ENCODE measurements at places on chromosomes 6 and 20.

GRCh38 chr6:49888742-49889431, 22.6 kb upstream of the CRISP1 start:
- DNase-seq, result no peak

DNA sequence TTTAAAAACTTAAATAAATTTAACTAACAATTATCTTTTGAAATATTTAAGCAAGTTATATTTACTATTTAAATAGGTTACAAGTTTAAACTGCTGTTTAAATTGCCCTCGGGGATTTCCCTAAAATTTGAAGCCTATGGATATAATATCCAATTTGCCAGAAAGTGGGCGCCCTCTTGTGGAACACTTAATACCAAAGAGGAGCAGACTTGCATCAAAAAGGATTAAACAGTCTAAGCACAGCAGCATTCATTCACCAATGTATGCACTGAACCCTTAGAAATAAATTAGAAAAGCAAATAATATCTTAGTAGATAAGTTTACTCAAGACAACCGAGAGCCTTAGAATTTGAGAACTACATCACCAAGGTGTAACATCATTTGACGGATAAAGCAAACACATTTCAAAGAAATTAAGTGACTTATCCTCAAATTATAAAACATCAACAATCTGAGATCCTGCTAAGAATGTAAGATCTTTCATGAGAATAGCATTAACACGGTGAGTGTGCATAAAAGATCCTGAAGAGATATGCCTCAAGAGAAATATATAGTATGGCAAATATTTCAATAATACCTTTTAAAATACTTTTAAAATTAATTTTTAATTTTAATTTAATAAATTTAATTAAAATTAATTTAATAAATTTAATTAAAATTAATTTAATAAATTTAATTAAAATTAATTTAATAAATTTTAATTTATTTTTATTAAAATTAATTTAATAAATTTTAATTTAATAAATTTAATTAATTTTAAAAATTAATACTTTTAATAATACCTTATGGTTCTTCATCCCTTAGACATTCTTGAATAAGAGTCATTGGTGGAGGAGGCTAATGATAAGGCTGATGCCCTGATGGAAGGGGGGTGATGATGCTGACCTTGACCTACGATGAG, 11.5 kb upstream of the MEP1A start:
- DNase-seq, result no peak

GRCh38 chr6:80608881-80609280, 502.4 kb downstream of the BCKDHB start:
- DNase-seq, result no peak

- DNase-seq, result no peak
These were observed 6.3 kb upstream of the CDSN start for GRCh38 chr6:31126396-31127175.

DNA sequence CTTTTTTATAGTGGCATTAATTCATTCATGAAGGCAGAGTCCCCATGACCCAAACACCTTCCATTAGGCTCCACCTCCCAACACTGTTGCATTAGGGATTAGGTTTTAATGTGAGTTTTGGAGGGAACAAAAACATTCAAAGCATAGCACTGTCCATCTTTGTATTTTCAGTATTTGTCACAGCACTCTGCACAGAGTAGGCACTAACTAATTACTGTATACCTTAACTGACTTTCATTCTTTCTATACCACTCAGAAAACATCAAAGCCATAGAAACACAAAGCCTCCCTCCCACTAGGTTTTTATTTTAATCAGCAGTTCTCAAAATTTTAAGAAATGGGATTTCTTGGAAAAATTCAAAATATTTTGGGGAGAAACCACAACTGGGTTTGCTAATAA, 21.8 kb upstream of the AHI1 start:
- DNase-seq, result no peak

DNA sequence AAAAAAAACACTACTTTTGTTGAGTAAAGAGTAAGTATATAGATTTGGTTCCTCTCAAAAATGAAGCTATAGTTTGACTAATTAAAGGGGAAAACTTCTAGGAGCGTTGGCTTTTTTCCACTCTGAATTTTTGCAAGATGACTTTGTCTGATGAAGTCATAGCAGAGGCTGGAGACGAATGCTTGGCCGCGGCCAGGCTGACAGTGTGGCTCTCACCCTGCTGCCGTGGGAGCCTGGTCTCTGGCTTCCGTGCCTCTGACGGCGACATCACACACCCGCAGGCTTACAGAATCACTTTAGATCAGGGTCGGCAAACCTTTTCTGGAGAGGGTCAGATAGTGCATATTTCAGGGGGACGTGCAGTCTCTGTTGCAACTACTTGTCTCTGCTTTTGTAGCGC, 145.0 kb downstream of the PHACTR3 start:
- no peak for DNase-seq

DNA sequence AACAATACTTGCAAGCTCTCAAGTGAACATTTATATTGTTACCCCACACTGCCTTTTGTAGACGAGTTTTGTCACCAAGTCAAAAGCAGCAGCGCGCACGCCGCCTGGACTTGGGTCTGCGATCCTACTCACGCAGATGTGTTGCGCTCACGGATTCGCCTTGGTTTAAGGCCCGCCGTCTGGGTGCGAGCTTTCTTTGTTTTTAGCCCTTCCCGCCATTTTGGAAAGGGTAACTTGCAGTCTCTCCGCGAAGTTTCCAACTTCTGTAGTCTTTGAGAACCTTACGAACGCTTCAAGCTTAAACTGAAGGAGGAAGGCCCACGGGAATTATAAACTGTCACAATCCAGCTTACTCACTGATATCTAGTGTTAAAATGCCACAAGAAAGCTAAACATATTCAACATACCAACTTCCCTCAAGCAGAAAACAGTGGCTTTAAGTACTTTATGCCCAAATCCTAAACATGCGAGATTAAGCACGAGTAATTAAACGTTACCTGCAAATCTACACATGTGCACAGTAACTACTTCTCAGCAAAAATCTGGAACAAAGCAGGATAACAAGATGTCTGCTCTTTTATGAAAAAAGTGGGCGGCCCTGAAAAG, 80.4 kb upstream of the BTN3A2 start:
- no peak for DNase-seq

DNA sequence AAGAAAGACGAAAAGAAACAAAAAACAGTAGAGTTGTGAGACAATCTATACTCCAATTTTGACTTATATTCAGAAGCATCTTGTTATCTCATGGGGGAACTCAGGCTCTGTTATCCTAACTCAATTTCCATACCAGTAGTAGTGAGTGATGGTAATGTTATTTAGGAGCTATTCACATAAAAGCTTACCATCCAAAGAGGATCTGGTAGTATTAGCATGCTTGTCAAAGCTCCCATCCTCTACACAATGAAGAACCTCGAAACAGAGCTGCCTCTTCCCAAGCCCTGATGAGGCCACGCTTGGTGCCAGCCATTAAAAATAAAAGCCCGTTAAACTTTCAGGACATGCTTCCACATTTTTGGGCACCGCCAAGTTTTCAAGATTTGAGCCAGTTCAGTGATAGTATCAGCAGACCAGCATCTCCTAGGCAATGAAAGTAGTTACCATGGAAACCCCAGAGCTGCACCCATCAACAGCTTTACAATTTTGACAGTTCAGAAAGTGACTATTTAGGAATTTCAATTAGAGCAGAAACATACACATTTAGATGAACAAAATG, 173.3 kb downstream of the CD83 start:
- no peak for DNase-seq

GRCh38 chr20:8244637-8245036, 112.6 kb downstream of the PLCB1 start:
- DNase-seq, result no peak

DNA sequence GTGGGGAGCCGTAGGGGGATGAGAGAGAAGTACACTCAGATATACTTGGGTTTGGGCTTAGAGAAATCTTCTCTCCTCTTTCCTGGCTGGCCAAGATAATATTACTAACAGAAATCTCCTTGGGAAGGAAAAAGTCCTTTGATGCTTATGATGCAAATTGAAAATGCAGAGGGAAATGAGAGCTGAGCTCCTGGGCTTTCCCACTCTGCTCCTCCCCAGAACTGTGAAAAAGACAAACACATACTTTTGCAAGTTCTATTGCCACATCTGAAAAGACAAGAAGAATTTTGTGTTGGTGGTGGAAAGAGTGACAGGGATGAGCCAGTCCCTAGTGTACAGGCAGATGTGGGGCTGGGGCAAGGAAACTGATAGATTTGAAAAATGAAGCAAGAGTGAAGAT, 185.9 kb downstream of the ANKRD60 start:
- DNase-seq, result no peak

DNA sequence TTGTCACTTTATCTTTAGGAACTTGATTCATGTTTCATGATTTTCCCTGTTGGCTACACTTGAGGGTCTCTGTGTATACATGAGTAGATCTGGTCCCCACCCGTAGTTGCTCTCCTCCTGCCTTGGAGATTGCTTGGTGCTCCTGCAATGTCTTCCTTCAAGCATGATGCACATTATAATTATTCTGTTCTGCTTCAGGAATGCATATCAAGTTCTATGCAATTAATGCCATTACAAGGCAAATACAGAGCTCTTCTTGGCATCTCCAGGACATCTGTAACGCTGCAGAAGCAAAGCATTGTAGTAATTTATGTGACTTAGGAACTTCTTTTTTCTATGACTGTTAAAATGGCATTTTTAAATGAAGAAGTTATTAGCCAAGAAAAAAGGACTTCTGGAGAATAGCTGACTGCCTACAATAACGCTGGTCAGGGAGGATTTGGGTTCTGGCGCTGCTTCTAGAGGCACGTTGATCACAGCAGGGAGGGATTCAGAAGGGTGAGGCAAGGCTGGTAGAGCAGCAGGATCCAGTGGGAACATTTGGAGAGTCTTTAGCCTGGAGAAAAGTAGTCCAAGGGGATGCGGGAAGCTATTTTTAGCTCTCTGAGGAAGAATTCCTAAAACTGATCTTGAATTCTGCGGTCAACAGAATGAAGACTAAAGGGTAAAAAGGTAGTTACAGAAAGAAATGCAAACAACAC, 203.6 kb downstream of the PLCB1 start:
- DNase-seq, result no peak

GRCh38 chr6:144935661-144936060, 650.5 kb downstream of the UTRN start:
- no peak for DNase-seq

GRCh38 chr6:36296240-36296639, 26.4 kb downstream of the PNPLA1 start:
- DNase-seq, result no peak

GRCh38 chr6:150600010-150600300, 270 bp downstream of the PLEKHG1 start:
- DNase-seq, result no peak

GRCh38 chr6:76553256-76553655, 480.8 kb upstream of the IMPG1 start:
- DNase-seq, result no peak

DNA sequence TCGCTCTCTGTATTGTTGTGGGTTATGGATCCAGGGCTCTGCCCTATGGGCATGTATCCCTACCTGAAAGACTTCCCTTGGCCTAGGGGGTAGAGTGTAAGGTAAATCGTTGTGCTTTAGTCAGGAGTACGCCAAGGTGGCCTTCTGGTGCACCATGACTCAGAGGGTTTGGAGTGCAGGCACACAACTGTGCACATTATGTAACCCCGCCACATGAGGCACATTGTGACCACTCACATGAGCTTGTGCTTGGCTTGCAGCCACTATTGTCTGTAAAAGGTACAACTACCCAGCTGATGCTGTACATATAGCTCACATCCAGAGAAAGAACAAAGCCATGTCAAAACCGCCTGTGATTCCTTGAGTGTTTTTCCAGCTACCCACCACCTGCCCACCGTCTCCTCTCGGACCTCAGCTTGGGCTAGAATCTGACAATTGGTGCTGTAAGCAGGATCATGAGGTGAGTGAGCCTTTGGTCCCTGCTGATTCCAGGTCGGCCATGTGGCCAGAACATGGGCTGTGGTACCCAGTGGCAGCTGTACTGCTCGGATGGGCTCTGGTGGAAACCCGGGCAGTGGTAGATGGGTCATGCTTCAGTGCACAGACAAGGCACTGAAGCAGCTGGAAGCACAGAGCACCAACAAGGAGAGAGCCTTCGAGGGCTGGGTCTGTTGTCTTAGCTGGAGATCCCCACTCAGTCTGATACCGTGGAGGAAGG, 33.8 kb downstream of the HDDC2 start:
- no peak for DNase-seq

DNA sequence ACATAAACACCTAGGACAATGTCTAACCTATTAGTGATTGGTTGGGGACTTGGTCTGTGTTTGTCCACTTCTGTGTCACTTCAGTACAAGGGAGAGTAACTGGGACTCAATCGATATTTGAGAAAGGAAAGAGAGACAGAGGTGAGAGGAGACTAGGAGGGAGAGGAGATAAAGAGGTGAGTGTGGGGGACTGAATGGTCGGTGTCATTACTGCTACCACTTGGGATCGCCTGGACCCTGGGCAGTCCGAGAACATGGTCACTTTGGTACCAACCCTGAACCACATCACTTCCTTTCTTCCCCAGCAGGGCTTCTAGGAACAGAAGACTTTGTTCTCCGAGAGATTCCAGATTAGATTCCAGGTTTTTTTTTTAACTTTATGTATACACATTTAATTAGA, 63.7 kb downstream of the GPR6 start:
- DNase-seq, result no peak
